Adrenal gland (tissue), 19 donors: ENCODE measurements at places on chromosomes 3 and 15. TPM values are rescaled to one million over a fixed set of nuclear protein-coding genes. Genes with fewer than 3 reads are reported as not detected.

Gene CCR8
- total RNA-seq: not detected

Gene LDHAL6B
- total RNA-seq: not detected

Gene TMCO5A
- not detected for total RNA-seq

Gene FAIM
- 7.8 TPM for total RNA-seq

Gene GOLGA6B
- total RNA-seq: not detected

Gene C3orf20
- not detected for total RNA-seq

Gene FOXL2
- total RNA-seq: 3.6 TPM

Gene AGBL1
- total RNA-seq: not detected

Gene CORO2B
- total RNA-seq: 6.5 TPM

Gene KCNMB3
- 1.8 TPM for total RNA-seq

Gene ALDH1L1
- 0.44 TPM for total RNA-seq

Gene SERPINI2
- 0.38 TPM for total RNA-seq

Gene DPH3
- total RNA-seq: 12.9 TPM

Gene FAM98B
- total RNA-seq: 9.5 TPM

Gene PAK6
- total RNA-seq: 5.8 TPM

Gene PTX3
- total RNA-seq: 3.6 TPM

Gene ATP13A5
- total RNA-seq: not detected

Gene MST1
- 45.0 TPM for total RNA-seq

Gene GASK1A
- 11.1 TPM for total RNA-seq

Gene DPP8
- total RNA-seq: 40.0 TPM

Gene DLEC1
- 1.1 TPM for total RNA-seq

Gene KLHL40
- 0.11 TPM for total RNA-seq

Gene POPDC2
- 3.2 TPM for total RNA-seq

Gene LIPH
- total RNA-seq: not detected

Gene KY
- 16.0 TPM for total RNA-seq

Gene ZNF619
- 11.0 TPM for total RNA-seq

Gene CTXN2
- total RNA-seq: not detected

Gene ISL2
- total RNA-seq: not detected

Gene AMT
- 13.2 TPM for total RNA-seq

Gene SH2D7
- total RNA-seq: not detected

Gene MYO5C
- total RNA-seq: 2.3 TPM

Gene GOLGA8S
- total RNA-seq: 0.11 TPM

Gene SAMMSON
- total RNA-seq: not detected

Gene NRG4
- 2.7 TPM for total RNA-seq

Gene PLA2G4F
- total RNA-seq: not detected

Gene KLHL18
- total RNA-seq: 55.9 TPM

Gene PRICKLE2
- total RNA-seq: 14.4 TPM

Gene CYP1A2
- not detected for total RNA-seq

Gene TTLL13
- total RNA-seq: 0.17 TPM

Gene PCOLCE2
- total RNA-seq: 2.5 TPM

Gene LRIG1
- total RNA-seq: 6.9 TPM
